ENCODE measurements at places on chromosomes 1 and 21. TPM values are rescaled to one million over a fixed set of nuclear protein-coding genes. Genes with fewer than 3 reads are reported as not detected.

The TNFRSF18 gene
- total RNA-seq, result 1.3 TPM

DNA sequence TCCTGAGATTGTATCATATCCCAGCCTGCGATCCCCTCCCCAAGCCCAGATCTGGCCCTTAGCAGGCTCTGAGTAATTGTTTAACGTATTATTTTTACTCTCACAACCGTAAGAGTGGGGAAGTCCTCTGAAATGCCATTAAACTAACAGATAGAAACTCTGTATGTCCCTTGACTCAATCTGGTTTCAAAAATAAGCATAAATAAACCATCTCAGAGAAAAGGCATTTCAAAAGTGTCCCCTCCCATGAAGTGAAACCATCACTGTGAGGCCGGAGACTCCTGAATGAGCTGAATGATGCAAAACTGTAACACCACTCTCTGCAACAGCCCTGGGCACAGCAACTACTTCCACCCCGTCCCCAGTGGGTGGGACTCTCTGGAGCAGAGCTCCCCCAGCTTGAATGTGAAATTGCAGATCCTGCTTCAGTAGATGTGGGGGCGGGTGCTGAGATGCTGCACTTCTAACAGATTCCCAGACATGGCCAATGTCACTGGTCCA lies 104.1 kb downstream of the SYF2 start:
- no peak for DNase-seq
- no peaks in the 10 kb centered on the region for H3K36me3 ChIP-seq
- H3K27ac ChIP-seq, result no peak overlapping the region

The KIAA0040 gene
- 93.1 TPM for total RNA-seq

DNA sequence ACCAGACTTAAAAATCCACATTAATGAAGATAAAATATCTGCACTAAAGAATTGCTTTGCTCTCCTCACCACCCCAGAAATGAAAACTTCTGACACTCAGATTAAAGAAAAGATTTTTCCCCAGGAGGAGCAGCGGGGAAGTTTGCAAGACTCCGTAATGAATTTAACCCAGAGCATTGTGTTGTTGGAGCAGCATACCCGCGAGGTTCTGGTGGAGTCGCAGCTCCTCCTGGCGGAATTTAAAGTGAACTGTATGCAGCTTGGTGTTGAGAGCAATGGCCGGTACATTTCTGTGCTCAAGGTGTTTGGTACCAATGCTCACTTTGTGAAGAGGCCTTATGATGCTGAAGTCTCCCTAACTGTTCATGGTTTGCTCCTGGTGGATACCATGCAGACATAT lies 46.4 kb downstream of the VPS13D start:
- H3K27ac ChIP-seq, result no peak overlapping the region
- H3K36me3 ChIP-seq, result peaks cover 44% of the 10 kb centered on the region
- H3K4me3 ChIP-seq, result no peak overlapping the region
- DNase-seq, result no peak
- no peaks in the 10 kb centered on the region for H3K27me3 ChIP-seq

GRCh38 chr1:116495535-116495934 lies 75.3 kb downstream of the CD58 start:
- DNase-seq, result no peak
- H3K27me3 ChIP-seq, result no peaks in the 10 kb centered on the region
- no peak overlapping the region for H3K4me3 ChIP-seq
- H3K27ac ChIP-seq, result no peak overlapping the region

DNA sequence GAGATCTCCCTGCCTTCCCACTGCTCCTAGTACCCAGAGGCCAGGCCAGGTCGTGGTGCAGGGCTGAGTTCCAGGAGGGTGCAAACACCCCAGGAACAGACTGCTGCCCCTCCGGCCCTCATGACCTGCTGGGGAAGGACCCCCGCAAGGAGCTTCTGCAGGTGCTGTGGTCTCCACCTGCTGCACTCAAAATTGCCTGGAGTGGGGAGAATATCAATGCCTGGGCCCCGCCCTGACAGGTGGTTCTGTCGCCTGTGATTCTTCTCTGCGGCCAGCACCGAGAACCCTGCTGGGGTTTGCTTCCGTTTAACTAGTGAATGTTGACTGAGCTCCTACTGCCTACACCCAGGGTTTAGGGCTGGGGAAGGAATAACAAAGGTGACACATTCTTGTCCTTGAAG lies 2.1 kb upstream of the TFF3 start:
- H3K4me3 ChIP-seq, result no peak overlapping the region
- no peak overlapping the region for H3K27ac ChIP-seq
- DNase-seq, result no peak

Measured in thoracic aorta (tissue), 2 donors.